ENCODE measurements at places on chromosomes 7 and 10.

DNA sequence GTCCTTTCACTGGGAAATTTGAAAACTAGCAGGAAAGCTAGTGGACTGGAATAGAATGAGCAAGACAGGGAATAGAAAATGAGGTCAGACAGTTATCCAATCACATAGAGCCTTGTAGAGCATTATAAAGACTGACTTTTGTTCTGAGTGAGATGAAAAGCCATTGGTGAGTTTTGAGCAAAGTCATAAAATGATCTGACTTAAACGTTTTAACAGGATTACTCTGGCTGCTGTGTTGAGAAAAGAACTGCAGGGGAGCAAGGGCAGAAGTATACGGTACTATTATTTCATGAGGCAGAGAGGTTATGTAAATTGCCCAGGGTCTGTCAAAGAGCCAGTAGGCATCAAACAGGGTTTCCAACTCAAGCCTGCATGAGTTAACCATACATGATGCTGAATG is 393.4 kb downstream of the TFEC start:
- no peak for DNase-seq

- DNase-seq = no peak
These were observed 139.6 kb downstream of the CDH23 start for GRCh38 chr10:71536332-71536731.

- DNase-seq = peak; percentile 15
These were observed 48.4 kb downstream of the FRMD4A start for GRCh38 chr10:14282276-14282675.

GRCh38 chr7:45643630-45644029 is 69.5 kb downstream of the ADCY1 start:
- no peak for DNase-seq
